GM03348 (cell line): ENCODE measurements at places on chromosomes 13 and 19.

DNA sequence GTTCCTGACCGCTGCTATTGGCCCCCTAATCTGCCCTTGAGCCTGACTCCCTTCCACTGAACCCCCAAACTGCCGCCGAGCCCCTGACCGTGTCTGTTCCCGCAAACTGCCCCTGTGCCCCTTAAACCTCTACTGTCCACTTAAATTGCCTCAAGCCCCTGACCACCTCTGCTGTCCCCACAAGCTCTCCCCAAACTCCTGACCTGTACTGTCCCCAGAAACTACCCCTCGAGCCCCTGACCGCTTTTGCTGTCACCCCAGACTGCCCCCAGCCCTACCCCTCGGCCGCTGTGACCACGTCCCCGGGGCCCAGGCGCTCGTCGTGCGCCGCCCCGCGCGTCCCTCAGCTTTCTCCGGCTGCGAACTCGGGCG, 382 bp downstream of the ZNF77 start:
- no peak for DNase-seq

- DNase-seq = no peak
These were observed 14.2 kb upstream of the PROZ start for GRCh38 chr13:113144255-113144629.

GRCh38 chr19:40690050-40690692, at the start of gene NUMBL:
NUMBL (minus strand) TSS chr19:40690651; CDS start chr19:40690483, 168 bp downstream.
- DNase-seq = peak; percentile 98

GRCh38 chr19:39928357-39928725, 6.1 kb downstream of the FCGBP start:
- DNase-seq = no peak

DNA sequence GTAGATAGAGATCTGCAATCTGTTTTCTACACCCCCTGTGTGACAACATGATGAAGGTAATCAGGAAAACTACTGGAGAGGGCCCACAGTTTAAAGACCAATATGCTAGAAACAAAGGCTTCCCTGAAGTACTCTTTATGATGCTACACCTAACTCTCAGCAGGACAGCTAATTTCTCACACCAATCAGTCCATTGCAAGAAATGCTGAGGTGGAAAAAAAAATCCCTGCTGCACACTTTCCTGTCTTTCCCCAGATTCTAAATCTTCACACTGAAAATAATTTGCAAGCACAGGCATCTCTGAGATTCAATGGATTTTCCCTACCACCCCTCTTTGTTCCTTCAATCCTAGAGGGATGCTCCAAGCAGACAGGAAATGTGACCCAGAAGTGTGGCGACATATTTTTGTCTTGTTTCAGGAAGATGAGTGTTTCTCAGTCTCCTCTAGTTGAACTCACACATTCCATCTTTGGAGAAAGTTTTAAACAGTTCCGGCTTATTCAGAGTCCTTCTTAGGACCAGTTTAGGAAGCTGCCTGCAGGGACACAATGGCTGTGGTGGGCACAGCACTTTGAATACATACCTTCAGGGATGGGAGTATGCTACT, 671.6 kb downstream of the DIAPH3 start:
- no peak for DNase-seq

- peak; percentile 72 for DNase-seq
These were observed 10.8 kb upstream of the PDCD5 start for GRCh38 chr19:32570081-32570785.

DNA sequence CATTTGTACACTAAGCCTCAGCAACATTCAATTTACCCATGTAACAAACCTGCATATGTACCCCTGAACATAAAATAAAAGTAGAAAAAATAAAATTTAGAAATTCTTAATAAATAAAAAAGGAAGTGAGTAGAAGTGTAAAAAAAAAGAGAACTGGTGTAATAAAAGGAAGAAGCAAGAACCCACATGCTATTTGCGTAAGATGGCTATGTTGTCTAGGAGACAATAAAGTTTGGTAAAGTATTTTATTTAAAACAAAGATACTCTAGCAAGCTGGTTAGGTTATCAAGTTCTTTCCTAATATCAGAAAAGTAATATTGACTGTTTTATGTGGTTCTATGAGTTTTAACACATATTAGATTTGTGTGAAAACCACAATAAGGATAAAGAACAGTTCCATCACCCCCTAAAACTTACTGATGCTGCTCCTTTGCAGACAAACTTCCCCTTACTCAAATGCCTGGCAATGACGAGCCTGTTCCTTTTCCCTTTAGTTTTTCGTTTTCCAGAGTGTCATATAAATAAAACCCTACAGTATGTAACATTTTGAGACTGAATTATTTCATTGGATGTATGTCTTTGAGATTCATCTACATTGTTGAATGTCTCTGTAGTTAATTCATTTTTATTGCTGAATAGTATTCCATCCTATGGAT, 98.9 kb downstream of the TNFSF13B start:
- no peak for DNase-seq

GRCh38 chr13:40445557-40445990, 220.9 kb downstream of the FOXO1 start:
- no peak for DNase-seq

DNA sequence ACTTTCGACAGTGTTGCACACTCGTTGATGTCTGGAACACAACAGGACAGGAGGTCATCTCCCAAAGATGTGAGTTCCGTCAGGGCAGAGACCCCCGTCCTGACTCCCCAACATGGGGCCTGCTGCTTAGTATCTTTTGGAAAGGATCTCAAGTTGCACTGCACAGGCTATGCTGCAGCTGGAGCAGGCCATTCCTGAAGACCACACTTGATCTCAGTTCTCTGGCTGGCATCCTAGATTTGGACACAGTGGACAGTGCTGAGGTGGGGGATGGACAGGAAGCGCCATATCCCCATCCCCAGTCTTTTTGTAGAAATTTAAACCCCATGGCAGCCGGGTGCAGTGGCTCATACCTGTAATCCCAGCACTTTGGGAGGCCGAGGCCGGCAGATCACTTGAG, 5.9 kb downstream of the ADGRE2 start:
- DNase-seq = no peak

DNA sequence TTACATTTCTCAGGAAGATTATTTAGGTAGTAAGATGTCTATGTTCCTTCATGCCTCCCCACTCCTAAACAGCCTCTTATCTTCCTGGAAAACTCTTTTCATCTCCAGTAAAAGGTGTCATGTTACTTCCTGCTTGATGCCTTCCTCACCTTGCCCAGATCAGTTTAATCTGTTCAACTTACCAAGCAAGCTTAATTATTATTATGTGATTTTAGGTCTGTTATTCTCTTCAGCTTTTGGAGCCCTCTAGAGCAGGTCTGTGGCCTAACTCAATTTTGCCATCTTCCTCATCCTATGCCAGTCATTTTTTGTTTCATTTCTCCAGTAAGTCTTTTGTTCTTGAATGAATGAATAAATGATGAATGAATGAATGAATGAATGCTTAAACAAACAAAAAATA, 528.4 kb downstream of the DCT start:
- DNase-seq = peak; percentile 16

- DNase-seq = no peak
These were observed 1198.7 kb upstream of the ATXN8OS start for GRCh38 chr13:68908879-68909278.

- peak; percentile 6 for DNase-seq
These were observed 255.4 kb downstream of the COG6 start for GRCh38 chr13:39910833-39911232.

DNA sequence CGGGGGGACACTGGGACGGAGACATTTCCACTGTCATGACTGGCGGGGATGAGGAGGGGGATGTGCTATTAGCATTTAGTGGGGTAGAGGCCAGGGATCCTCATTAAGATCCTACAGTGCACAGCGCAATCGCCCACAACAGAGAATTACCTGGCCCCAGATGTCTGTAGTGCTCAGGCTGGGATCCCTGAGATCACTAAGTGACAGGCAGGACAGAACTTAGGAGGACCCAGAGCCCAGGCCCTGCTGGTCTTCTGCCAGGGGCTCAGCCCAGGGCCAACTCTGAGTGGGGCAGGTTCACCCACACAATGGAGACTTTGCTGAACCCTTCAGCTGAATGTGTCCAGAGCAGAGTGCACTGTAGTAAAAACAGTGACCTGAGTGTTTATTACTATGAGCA, 4.6 kb downstream of the RANBP3 start:
- no peak for DNase-seq

- no peak for DNase-seq
These were observed 22.1 kb upstream of the WDFY2 start for GRCh38 chr13:51562011-51562671.

DNA sequence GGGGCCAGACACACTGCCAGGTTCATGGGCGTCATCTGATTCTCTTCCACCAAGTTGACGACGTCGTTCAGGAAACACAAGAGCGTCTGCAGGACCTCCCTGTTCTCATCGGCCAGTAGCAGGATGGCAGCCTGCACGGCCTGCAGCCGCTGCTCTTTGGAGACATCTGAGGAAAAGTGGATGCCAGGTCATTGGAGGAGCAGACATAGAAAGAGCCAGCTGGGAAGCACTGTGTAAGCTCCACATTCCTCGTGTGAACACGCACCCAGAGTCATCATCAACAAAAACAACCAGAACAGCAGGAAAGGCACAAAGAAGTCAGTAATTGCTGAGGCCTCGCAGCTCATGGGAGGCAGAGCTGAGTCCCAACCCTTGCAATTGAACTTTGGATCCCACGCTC, 96.5 kb downstream of the KL start:
- DNase-seq = no peak

- DNase-seq = no peak
These were observed 31.2 kb upstream of the RCBTB2 start for GRCh38 chr13:48564056-48564455.

DNA sequence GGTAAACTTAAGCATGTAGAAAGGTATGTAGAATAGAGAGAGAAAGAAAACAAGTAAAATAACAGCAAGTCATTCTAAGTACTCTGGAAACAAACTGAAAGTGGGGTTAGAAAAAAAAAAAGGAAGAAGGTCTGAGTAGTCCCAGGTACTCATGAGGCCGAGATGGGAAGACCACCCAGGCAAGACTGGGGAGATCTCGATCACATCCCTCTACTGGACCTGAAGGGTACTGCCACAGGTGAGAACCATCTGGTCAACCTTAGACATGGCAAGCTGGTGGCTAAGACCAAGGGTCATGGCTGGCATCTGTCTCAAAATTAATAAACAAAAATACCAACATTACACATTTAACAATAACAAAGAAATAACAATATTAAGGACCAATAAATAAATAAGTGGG, 36.3 kb upstream of the ZNF724 start:
- no peak for DNase-seq

- no peak for DNase-seq
These were observed 693 bp upstream of the TMED1 start for GRCh38 chr19:10836479-10837330.

- DNase-seq = no peak
These were observed 108.2 kb upstream of the WASF3 start for GRCh38 chr13:26449063-26449848.

GRCh38 chr19:38370299-38370698, 4.1 kb upstream of the PSMD8 start:
- DNase-seq = no peak

- DNase-seq = peak; percentile 30
These were observed 442 bp downstream of the RAB8A start for GRCh38 chr19:16111909-16112752.

GRCh38 chr13:37613236-37613635, 14.7 kb upstream of the POSTN start:
- no peak for DNase-seq

DNA sequence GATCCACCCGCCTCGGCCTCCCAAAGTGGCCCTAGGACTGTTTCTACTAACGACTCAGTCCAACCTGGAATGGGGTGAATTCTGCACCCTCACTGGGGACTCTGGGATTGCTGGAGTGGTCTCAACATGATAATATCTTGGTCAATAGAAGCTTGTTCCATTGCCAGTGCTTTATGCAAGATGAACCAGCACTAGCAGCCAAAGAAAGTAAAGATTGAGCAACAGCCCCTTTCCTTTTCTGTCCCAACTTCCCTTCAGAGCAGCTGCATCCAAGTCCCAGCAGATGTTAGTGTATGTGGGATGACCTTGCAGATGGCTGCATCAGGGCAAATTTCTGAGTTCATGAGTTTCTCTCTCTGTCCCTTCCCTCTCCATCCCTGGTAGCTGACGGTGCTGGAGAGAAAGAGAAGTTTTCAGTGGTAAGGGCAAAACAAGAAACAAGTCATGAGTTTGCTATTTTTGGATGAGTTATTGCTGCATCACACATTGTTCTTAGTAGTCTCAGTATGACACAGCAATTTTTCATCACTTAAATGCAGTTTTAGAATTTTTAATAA, 183.6 kb upstream of the EDNRB start:
- peak; percentile 66 for DNase-seq

DNA sequence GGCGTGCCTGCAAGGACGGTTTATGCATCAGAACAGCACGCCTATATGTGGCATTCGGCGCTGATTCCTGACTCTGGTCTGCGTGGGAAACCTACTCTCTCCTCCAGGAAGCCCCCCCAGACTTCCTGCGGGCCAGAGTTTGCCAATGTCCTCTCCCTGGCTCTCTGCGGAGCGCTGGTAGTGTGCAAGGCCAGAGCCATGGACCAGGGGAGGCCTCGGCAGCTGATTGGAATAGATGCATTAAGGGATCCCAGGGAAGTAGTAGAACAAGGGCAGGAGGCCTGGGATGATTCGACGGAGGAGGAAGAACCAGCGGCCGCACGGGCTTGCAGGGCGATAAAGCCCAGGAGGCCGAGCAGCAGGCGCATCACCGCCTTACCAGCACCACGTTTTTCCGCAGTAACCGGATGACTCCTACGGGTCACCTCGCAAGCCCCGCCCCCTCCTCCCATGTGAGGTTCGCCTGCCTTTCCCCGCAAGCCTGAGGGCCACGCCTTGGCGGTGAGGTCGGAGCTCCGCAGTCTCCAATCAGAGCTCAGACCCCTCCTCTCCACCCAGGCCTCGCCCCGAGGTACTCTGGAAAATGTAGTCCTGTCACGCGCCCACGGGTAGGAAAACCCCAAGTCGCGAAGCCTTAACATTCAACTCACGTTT, 5.0 kb downstream of the CLEC11A start:
- DNase-seq = peak; percentile 66

- DNase-seq = no peak
These were observed 254.9 kb downstream of the DLEU7 start for GRCh38 chr13:50588491-50589130.

GRCh38 chr13:67833564-67833963, 603.4 kb upstream of the PCDH9 start:
- no peak for DNase-seq
